ENCODE measurements at places on chromosomes 11 and 22.
A peak's percentile ranks its signal among the peaks of the same experiment; 100 is the strongest.

- peak; percentile 69 for DNase-seq
Measured at GRCh38 chr22:23837911-23838680, 710 bp downstream of the DERL3 start.

DNA sequence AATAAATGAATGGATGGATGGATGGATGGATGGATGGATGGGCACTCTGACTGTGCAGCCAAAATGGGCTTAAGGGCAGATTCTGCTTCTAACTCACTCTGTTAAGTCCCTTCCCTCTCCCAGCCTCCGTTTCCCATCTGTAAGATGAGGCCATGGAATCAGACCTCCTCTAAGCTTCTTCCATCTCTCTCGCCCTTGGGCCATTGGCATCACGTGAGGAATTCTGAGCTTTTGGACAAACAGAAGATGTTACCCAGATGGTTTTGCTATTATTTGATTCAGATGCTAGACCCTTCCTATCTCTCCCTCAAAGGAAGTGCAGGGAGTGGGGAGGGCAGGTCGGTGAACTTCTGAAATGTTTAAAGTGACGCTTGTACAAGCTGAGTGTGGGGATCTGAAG is 4.0 kb upstream of the CYTH4 start:
- DNase-seq, result no peak

DNA sequence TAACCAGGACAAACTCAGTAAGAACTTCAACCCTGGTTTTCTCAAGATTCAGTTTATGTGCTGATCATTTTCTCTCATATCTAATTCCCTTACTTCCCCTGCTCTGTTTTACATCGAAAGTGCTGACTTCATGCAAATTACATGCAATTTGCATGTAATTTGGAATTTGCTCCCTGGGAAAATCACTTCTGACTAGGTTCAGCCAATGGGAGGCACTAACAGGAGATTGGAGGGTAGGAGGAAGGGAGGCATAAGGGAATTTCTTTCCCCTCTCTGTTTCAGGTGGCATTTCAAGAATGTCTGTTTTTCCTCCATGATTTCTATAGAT is 363.3 kb upstream of the CCDC90B start:
- no peak for DNase-seq

DNA sequence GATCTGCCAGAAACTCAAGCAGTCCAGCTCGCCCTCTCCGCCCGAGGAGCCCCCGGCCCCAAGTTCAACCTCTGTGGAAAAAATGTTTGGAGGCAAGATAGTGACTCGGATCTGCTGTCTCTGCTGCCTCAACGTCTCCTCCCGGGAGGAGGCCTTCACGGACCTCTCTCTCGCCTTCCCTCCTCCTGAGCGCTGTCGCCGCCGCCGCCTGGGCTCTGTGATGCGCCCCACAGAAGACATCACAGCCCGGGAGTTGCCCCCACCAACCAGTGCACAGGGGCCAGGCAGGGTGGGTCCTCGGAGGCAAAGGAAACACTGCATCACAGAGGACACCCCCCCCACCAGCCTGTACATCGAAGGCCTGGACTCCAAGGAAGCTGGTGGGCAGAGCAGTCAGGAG is 20.8 kb downstream of the USP35 start:
- no peak for DNase-seq

DNA sequence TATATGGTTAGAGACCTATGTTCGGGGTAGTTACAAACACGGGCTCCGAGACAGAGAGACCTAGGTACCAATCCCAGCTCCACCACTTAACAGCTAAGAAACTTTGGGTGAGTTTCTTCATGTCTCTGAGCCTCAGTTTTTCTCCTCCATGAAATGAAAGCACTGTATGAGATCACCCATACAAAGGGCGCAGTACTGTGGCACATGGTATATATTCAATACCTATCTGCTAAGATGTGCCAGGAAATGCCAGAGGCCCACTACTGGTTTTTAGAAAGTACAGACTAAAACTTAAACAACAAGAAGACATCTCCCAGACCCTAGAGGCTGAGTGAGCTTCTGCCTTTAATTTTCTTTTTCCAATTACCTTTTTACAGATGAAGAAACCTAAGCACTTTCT is 69.5 kb downstream of the SLC1A2 start:
- DNase-seq, result no peak

GRCh38 chr11:126357969-126358762 is 2.7 kb downstream of the ST3GAL4 start:
- no peak for DNase-seq

GRCh38 chr11:3190600-3190999 is 25.5 kb upstream of the OSBPL5 start:
- DNase-seq, result no peak

DNA sequence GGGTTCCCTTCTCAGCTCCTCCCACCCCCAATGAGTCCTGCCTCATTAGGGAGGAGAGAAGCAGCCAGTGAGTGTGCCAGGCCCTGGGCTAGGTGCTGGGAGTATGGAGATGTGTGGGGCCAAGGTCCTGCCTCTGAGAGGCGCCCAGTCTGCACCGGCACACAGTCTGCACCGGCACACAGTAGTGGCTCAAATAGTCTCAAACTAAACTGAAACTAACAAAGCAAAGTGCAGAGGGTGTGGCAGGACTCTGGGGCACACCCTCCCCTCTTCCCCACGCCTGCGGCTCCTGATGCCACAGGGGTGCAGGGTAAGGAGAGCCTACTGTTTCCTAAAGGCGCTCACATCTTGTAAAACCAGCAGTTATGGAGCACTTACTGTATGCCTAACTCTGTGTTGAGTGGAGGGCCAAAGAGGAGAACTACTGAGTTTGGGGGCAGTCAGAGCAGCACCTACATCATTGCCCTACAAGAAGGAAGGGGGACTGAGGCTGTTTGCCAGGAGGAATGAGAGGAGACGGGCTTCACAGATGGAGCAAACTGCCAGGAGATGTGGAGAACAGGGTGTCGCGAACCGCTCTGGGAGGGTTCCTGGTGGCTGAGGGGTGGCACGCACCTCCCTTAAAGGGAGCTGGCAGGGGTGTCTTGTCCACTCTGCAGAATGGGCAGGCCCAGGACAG is 939 bp upstream of the SH3BP1 start:
- peak; percentile 78 for DNase-seq

DNA sequence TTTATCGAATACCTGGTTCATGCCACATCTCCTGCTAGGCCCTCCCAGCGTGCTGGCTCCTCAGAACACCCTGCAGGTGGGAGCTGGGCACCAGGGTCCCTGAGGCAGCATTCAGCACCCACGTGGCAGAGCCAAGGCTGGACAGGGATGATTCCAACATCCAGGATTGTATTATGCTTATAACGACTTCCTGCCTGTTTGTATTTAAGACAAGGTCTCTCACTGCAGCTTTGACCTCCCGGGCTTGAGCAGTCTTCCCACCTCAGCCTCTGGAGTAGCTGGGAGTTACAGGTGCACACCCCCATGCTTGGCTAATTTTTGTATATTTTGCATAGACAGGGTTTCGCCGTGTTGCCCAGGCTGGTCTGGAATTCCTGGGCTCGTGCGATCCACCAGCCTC is 64.7 kb upstream of the WNT7B start:
- DNase-seq, result no peak

- no peak for DNase-seq
Measured at GRCh38 chr11:117318738-117319137, 2.7 kb upstream of the BACE1 start.

DNA sequence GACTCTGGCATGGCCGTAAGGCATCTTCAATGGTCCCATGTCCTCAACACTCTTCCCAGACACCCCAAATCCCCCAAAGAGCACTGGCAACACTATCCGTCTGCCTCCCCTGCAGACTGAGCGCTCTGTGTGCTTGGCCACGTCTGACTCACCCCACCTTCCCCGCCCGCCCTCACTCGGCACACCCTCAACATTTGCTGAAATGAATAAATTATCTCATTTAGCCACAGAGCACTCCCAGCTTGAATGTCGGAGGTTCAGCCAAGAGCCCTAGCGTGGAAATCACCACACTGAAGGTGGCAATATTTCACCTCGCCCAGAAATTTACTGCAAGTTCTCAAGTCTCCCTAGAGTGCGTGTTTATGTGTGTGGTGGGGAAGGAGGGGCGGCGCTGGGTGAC is 46.6 kb upstream of the TCF20 start:
- DNase-seq, result peak; percentile 75

GRCh38 chr11:134512061-134512460 is 100.0 kb upstream of the B3GAT1 start:
- no peak for DNase-seq

DNA sequence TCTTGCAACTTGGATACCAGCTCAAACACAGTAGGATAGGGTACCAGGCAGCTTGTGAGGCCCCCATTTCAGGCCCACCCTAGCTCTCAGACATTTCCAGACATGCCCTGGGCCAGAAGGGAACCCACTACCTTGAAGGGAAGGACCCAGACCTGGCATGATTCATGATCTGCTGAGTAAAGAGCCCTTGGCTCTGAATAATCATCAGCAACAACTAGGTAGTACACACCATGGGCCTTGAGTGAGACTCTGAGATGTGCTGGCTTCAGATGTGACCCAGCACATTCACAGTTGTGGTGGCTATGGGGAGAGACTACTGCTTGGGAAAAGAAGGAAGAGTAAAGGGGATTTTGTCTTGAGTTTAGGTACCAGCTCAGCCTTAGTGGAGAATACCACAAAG is 23.6 kb downstream of the JRKL start:
- no peak for DNase-seq

GRCh38 chr11:15863411-15863810 is 492.9 kb downstream of the SOX6 start:
- no peak for DNase-seq

GRCh38 chr11:3834664-3835461 is 5.9 kb downstream of the RHOG start:
- DNase-seq, result peak; percentile 98

GRCh38 chr11:1001617-1002405 is 34.7 kb downstream of the MUC6 start:
- DNase-seq, result no peak

DNA sequence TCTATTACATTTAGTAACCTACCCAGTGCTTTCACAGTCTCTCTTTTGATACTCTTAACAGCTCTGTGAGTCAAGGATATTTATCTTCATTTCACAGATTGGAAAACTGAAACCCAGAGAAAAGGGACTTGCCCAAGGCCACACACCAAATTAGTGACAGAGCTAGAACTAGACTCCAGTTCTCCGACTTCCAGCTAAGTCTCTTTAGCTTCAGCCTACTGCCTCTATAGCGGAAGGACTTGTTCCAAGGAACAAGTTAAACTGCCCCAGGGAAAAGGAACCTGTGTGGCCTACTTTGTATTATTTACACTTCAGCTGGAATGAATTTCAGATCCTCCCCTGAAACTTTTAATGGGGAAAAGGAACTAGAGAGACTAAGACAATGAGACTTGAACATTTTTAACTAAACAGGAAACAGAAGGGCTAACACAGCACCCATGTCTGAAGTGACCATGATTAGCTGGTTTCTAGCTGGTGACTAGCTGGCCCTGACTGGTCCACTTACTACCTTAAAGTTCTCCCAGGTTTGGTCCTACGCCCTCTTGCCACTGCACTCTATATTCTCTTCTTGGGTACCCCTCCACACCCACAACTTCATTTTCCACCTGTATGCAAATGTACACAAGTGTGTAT is 1.3 kb downstream of the LRRC51 start:
- DNase-seq, result no peak

GRCh38 chr11:120773501-120774031 is 250.3 kb upstream of the TBCEL start:
- DNase-seq, result peak; percentile 8

- no peak for DNase-seq
Measured at GRCh38 chr11:96103102-96103501, 179.2 kb upstream of the MTMR2 start.

DNA sequence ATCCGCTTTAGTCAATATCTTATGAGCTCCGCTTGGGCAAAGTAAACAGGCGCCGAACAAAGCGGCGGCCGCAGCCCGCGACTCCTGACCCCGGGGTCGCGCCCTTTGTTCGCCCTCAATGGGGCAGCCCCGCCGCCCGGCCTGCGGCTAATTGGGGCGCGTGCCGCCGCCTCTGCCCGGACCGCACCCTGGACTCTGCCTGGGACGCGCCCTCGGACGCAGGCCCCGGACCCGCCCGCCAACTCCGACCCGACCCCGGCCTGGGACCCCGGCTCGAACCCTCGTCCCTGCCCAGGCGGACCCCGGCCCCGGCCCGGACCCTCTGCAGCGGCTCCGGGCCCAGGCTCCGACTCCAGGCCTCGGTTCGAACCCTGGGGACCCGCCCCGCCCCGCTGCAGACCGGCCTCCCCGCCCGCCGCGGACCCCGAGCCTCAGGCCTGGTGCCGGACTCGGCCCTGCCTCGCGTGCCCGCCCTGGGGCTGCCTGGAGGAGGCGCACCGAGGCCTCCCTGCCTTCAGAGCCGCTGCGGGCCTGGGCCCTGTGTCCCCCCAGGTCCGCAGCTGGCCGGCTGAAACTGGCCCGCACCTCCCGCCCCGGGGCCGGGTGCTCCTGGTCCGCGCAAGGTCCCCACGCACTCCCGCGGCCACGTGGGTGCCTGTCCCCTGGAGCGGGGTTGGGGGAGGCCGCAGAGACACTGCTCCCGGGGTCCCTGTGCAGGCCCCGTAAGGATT is 84.7 kb upstream of the WNT7B start:
- peak; percentile 24 for DNase-seq

- no peak for DNase-seq
Measured at GRCh38 chr11:11346303-11346702, 6.7 kb downstream of the CSNK2A3 start.

GRCh38 chr22:49012712-49013395 is 814.8 kb downstream of the BRD1 start:
- DNase-seq, result no peak

DNA sequence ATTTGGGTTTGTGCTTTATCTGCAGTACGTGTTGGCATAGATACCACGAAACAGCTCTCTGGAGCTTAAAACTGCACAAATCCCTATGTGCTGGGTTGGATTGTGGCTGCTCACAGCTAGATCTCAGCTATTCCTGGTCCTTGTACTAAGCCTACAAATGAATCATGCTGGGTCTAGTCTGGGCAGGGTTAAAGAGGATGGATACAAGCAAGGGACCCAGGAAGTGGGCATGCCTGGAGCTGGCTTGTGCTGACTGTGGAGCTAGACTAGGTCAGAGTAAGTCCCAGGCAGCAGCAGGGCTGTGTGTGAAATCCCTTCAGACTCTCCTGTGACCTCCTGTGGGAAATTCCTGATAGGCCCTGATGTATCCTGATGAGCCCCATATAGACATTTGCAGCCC is 3.9 kb upstream of the E2F8 start:
- DNase-seq, result peak; percentile 48

DNA sequence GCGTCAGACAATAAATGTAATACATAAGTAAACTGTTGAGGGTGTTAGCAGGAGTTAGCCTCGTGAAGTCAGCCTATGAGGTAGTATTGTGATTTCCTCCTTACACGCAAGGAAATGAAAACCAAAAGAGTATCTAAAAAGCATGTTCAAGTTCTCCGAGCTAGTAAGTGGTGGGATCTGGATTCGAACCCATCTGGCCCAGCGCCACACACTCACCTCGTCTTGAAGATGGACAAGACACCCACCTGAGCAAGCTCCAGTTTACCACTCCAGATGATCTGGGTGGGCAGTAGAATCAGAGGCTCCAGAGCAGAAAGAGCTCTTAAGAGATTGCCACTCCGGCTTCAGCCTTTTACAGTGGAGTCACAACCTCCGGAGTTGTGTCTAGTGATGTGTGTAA is 140.3 kb downstream of the PKNOX2 start:
- DNase-seq, result no peak

GRCh38 chr22:39349506-39349966 is 255 bp upstream of the SYNGR1 start:
- peak; percentile 72 for DNase-seq

GRCh38 chr11:75035911-75036565 is 47.3 kb downstream of the NEU3 start:
- peak; percentile 51 for DNase-seq
